ENCODE measurements at places on chromosomes 6 and 20. TPM values are rescaled to one million over a fixed set of nuclear protein-coding genes. Genes with fewer than 3 reads are reported as not detected.

The KIFC1 gene
- 4.0 TPM for polyA plus RNA-seq

The PTCRA gene
- polyA plus RNA-seq, result not detected

The SIRPB1 gene
- not detected for polyA plus RNA-seq

The PROKR2 gene
- polyA plus RNA-seq, result not detected

The SLC2A10 gene
- 26.2 TPM for polyA plus RNA-seq

The GUCA1A gene
- polyA plus RNA-seq, result not detected

The LST1 gene
- polyA plus RNA-seq, result not detected

The HLA-DMB gene
- not detected for polyA plus RNA-seq

The TOX2 gene
- 15.9 TPM for polyA plus RNA-seq

The TRDN gene
- polyA plus RNA-seq, result not detected

The AHCY gene
- polyA plus RNA-seq, result 53.8 TPM

The GPR6 gene
- polyA plus RNA-seq, result not detected

The MMUT gene
- 21.7 TPM for polyA plus RNA-seq

The CNKSR3 gene
- 1.9 TPM for polyA plus RNA-seq

The TRAPPC3L gene
- 0.30 TPM for polyA plus RNA-seq

The TMEM200A gene
- polyA plus RNA-seq, result 44.5 TPM

The ACTL10 gene
- polyA plus RNA-seq, result 1.7 TPM

The PGC gene
- not detected for polyA plus RNA-seq

The ECT2L gene
- polyA plus RNA-seq, result not detected

The FRK gene
- polyA plus RNA-seq, result 0.06 TPM

The CPXM1 gene
- polyA plus RNA-seq, result not detected

The UST gene
- polyA plus RNA-seq, result 11.2 TPM

The DEFB124 gene
- polyA plus RNA-seq, result not detected

The FERMT1 gene
- polyA plus RNA-seq, result 2.1 TPM

The MKKS gene
- 17.8 TPM for polyA plus RNA-seq

The TOMM34 gene
- 69.9 TPM for polyA plus RNA-seq

The SH3BGRL2 gene
- polyA plus RNA-seq, result 1.1 TPM

The RAET1E gene
- polyA plus RNA-seq, result 8.8 TPM

The CRIP3 gene
- not detected for polyA plus RNA-seq

The SAPCD1 gene
- polyA plus RNA-seq, result 1.3 TPM

The HSPA12B gene
- polyA plus RNA-seq, result 0.11 TPM

The CLIC5 gene
- not detected for polyA plus RNA-seq

The SLC35F1 gene
- not detected for polyA plus RNA-seq

The TCP11 gene
- polyA plus RNA-seq, result not detected

The SDHAF4 gene
- polyA plus RNA-seq, result 11.3 TPM

Data from GM23248 (cell line).